ENCODE measurements at places on chromosomes 6 and 20.

DNA sequence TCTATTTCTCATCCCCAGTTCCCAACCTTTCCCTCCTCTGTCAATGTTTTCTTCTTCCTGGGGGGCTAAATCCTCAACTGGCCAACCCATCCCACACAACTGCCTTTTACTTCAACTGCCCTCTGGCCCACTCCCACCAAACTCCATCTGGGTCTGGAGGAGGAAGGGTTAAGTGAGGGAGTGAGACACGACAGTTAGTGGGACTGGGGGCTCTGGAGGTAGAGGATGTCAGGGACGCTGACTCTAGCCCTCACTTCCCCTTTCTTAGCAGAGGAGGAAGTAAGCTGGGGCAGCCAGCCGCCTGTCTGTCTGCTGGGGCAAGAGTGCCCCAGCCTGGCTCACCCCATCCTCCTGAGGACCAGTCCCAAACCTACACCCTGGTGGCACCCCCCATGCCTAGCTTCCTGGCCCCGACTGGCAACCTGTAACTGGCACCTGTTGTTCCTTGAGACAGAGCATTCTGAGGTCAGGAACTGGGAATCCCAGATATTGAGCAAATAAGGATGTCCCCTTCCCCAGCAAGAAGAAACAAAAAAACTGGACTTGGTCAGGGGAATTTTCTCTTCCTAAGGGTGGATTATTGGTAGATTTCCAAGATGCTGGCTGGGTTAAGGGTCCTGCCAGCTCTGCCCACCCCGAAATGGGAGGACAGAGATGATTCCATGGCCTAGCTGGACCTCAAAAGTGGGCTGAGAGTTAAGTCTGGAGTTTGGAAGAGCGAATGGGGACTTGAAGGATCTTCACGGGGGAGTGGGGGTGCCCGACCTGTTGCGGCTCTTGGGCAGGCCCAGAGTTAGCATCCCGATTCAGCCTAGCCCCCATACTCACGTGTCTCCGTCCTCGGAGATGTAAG is 971 bp downstream of the NFKBIE start:
- DNase-seq, result peak; percentile 58

GRCh38 chr6:137389150-137389704 is 105.0 kb downstream of the OLIG3 start:
- DNase-seq, result peak; percentile 84

DNA sequence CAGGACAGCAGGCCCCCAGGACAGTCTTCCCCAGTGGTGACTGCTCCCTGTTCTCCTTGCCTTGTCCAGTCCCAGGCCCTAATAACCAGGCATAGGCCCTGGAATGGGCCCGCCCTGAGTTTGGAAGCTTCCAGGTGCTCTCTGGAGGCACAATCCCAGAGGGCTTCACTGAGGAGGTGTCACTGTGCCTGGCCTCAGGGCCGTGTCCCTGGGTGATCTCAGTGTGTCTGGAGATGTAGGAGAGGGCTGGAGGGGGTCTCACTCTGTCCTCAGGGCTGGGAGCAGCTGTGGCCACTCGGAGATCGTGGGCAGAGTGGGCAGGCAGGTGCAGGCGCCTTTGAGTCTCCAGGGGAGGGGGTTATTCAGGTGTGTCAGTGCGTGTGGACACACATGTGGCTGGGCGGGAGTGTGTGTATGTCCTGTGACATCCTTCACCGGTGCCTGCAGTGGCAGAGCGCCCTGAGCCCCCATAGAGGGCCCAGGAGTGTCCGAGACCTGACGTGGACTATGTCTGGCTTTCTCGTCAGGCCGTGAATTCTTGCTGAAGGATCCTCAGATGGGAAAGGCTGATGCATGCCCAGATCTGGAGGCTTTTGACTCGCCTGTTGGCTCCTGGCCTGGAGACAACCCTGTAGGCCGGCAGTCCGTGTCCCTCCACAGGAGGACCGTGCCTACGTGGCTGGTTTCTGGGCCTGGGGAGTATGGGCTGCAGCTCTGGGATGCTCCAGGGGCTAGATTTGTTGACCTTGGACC is 5.5 kb upstream of the NPBWR2 start:
- DNase-seq, result no peak

DNA sequence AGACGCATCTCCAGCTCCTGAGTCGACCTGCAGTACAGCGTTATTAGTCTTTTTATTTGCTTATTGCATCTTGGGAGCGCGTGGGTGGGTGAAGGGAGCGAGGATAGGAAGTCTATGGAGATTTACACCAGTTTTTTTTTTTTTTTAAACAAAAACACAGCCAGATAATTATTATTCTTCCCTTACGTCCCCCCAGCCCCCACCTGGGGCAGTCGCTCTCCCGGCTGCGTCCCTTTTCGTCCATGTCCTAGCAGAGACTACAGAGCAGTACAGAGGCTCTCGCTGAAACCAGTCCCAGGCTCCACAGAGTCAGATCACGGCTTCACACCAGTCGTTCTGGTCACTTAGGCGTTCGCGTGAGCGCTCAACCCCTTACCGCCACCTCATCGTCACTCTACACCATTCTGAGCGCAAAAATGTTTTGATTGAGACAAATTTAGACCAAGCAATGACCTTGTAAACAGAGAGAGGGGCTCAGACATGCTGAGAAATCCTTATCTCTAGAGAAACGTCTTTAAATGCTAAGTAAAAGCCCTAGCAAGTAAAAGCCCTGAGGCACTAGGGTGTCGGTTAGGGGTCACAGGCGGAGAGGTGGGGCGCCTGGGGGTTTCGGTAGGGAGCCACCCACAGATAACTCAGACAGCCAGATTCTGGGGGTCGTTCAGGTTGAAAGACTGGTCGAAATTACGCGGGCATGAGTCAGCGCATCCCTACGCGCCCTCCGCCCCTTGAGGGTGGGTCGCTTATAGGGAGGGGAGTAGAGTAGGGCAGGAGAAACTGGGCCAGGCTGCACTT is 975 bp upstream of the PPT2 start:
- no peak for DNase-seq

GRCh38 chr6:2855061-2855519 is 13.4 kb upstream of the SERPINB1 start:
- DNase-seq, result no peak
